ENCODE measurements at places on chromosomes 6 and 20.

DNA sequence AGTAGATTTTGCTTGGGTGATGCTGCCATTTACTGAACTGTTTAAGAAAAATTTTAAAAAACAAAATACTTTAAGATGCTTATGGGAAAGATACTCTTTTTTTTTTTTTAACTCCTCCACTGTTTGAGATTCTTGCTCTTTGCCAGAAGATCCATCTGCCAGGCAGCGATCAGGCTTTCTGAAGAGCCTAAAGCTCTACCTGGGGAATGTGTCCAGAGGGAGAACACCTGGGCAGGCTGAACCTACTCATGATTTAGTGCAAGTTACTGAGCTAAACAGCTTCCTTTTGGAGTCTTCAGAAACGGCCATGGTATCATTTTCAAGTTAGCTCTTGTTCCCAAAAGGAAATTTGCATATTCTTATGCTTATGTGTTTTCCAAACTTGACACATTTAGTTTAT lies 23.5 kb upstream of the MLIP start:
- DNase-seq = no peak

GRCh38 chr6:97304701-97305100 lies 21.7 kb upstream of the MMS22L start:
- DNase-seq = no peak

DNA sequence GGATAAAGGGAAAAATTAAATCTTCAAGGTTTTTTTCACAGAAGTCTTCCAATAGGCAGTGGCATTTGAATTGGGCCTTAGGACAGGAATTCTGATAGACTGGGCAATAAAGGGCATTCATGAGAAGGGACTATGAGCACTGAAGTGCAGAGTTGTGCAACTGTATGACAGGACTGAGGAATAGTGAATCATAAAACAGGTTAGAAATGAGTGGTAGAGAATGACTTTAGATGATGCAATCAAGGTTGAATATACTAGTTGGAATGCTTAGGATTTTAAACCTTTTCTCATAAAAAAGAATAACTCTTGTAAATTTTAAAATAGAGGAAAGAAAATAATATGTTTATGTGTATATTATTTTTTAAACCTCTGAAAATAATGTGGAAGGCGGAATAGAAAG lies 944.7 kb downstream of the PHF3 start:
- DNase-seq = no peak

GRCh38 chr20:58986286-58986967 lies 5.4 kb downstream of the NELFCD start:
- DNase-seq = no peak
